ENCODE measurements at places on chromosomes 6 and 20.

DNA sequence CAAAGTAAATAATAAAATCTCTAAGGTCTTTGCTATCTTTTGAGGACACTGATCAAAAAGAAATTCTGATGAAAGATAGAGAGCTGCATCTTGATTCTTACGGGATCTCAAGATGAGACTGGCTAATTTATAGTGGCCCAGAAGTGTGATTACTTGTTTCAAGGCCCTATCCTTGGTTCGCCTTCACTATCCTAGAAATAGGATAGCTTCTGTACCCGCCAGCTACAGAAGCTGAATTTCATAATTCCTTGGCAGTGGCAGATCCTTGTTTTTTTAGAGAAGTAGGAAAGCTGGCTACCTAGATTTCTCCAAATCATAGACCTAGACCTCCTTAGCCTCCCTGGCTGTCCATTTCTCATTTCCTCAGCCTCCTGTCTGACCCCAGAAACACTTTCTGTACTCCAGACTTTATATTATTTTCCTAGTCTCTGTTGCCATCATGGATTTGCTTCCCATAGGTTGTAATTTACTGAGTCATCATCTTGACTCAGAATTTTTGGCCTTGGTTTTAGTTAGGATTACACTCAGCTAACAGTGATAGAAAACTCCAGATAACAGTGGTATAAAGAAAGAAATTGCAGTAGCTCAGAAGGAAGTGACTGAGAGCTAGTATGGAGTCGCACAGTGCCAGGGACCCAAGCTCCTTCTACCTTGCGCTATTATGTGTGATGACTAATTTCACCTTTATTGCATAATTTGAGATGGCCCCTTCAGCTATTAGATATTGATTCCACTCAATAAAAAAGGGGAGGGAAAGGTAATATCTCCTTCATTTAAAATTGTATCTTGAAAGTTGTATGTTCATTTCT lies 27.7 kb downstream of the PHF3 start:
- peak; percentile 8 for DNase-seq

DNA sequence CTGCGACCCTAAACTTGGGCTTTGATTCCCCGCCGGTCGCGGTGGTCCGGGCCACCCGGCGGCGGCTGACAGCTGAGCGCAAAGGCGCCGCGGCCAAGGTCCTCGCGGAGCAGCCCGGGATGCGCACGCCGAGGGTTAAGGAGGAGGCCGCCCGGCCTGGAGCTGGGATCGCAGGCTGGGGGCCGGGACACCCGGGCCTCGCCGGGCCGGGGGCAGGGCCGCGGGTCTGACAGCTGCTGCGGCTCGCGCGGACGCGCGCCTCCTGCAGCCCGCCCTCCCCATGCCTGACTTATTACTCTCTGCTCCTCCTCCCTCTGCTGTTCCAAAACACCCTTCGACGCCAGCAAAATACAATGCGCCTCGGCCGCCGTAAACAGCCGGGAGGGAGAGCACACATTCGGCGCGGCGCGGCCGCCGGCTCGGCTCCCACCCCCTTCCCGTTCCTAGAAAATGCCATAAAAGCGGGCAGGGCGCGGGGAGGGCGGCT lies 746 bp downstream of the BACH2 start:
- DNase-seq, result no peak

GRCh38 chr6:139580592-139581484 lies 206.4 kb upstream of the CITED2 start:
- DNase-seq, result no peak

GRCh38 chr6:39930540-39930939 lies 3.7 kb downstream of the MOCS1 start:
- DNase-seq, result no peak

- DNase-seq, result no peak
Observed at GRCh38 chr6:74467533-74468215, 738.2 kb downstream of the COL12A1 start.

GRCh38 chr6:75317503-75318206 lies 33.1 kb upstream of the TMEM30A start:
- DNase-seq, result peak; percentile 43

- DNase-seq, result no peak
Observed at GRCh38 chr6:141117874-141118273, 1014.9 kb upstream of the GJE1 start.

- DNase-seq, result peak; percentile 49
Observed at GRCh38 chr20:25574411-25574810, 10.9 kb downstream of the NINL start.

GRCh38 chr6:67986694-67987232 lies 648.3 kb upstream of the ADGRB3 start:
- no peak for DNase-seq

DNA sequence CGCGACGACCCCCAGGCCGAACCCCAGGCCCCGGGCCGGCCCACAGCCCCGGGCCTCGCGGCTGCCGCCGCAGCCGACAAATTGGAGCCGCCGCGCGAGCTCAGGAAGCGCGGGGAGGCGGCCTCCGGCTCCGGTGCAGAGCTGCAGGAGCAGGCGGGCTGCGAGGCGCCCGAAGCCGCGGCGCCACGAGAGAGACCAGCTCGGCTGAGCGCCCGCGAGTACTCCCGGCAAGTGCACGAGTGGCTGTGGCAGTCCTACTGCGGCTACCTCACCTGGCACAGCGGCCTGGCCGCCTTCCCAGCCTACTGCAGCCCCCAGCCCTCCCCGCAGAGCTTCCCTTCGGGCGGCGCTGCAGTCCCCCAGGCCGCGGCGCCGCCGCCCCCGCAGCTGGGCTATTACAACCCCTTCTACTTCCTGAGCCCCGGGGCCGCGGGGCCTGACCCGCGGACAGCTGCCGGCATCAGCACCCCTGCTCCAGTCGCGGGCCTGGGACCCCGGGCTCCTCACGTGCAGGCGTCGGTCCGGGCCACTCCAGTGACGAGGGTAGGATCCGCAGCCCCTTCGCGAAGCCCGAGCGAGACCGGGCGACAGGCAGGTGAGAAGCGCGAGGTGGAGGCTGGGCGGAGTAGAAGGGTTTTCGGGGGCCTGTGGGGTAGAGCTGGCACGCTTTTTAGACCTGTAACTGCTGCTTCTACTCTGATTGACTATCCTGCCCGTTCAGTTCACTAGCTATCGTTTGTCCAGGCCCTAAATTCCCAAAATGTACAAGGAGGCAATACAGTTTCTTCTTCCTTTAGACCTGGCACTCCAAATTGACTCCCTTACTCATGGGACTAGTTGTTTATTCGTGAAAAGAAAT lies 654 bp downstream of the FAM8A1 start:
- no peak for DNase-seq

- DNase-seq, result no peak
Observed at GRCh38 chr6:121434037-121434770, 1.2 kb upstream of the GJA1 start.

GRCh38 chr6:122461885-122462284 lies 9.7 kb downstream of the SERINC1 start:
- no peak for DNase-seq

DNA sequence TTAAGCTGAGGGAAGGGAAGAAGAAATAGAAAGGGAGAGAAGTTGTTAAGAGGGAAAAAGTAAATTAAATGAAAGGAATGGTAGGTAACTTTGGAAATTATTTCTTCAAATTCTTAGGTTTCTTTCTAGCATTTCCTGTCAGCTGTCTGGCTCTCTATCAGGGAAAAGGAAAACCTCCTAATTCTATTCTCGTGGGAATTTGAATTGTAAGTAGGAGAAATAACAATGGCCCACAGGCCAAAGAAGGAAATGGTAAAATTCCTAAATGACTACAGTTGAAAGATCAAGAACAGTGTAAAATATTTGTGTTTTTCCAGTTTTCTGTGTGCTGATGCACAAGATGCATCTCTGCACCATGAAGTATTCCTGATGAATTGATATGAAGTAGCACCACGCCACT lies 173.0 kb downstream of the IBTK start:
- DNase-seq, result no peak

- DNase-seq, result no peak
Observed at GRCh38 chr20:62926229-62927127, at the start of gene DIDO1. TSS of gene DIDO1 (minus strand) at chr20:62926505.

GRCh38 chr6:22149096-22149495 lies 147.7 kb downstream of the PRL start:
- no peak for DNase-seq

DNA sequence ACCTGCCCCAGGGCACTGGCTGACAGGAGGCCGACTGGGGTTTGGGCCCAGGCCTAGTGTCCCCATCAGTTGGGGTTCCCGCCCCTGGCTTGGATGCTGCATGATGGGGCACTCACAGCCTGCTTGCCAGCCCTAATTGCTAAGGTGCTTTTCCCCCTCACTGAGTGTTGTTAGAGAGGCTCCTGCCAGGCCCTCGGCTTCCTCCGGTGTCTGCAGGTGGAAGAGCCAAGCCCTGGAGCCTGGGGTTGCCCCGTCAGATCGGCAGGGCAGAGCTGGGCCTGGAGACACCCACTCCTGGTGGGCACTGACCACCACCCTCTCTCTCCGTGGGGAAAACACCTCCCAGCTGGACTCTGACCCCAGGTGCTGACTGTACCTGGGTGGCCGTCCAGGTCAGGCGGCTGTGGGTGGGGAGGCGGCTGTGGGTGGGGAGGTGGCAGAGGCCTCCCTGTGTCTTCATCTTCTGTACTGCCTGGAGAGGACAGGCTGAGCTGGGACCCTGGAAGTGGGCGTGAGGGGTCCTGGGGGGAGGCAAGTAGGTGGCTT lies 6.0 kb upstream of the CABLES2 start:
- no peak for DNase-seq

- DNase-seq, result no peak
Observed at GRCh38 chr6:132218059-132218696, 183.1 kb downstream of the MOXD1 start.

- no peak for DNase-seq
Observed at GRCh38 chr6:125957391-125957693, 772 bp downstream of the HINT3 start.

DNA sequence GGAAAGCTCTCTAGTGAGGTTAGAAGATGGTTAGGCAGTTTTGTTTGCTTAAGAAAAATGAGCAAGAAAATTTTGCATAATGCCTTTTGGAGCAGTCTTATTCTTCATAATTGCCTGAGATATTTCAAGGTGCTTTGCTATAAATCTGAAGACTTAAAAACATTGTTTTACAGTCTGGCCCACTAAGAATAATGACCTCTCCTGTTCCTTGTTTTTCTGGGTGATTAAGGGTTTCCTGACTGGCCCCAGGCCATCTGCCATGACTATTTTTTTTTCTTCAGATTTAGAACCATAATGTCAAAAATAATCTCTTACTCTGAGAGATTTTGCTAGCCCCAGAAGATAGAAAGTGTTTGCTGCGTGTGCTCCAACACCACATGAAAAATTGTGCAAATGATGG lies 72.3 kb upstream of the CENPW start:
- no peak for DNase-seq

GRCh38 chr20:21262812-21263211 lies 40.3 kb upstream of the XRN2 start:
- no peak for DNase-seq

GRCh38 chr6:6368040-6368683 lies 47.7 kb upstream of the F13A1 start:
- DNase-seq, result no peak

- DNase-seq, result no peak
Observed at GRCh38 chr20:62536871-62537401, 61.1 kb upstream of the GATA5 start.

DNA sequence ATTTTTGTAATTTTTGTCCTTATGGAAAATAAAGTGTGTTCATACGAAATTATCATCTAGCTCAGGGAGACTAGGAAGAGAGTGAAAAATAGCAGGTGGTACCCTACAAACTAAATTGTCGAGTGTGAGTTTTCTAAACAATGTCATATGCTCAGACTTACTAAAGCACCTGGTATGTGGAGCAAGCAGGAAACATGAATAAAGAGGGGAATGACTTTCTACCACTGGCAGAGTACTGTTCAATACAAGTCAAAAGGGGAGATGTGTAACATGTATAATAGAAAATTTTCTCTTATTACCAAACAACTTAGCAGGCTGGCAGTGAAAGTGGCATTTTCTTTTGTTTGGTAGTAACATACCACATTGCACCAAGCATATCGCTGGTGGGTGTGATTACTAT lies 36.1 kb downstream of the CTNNBL1 start:
- no peak for DNase-seq

DNA sequence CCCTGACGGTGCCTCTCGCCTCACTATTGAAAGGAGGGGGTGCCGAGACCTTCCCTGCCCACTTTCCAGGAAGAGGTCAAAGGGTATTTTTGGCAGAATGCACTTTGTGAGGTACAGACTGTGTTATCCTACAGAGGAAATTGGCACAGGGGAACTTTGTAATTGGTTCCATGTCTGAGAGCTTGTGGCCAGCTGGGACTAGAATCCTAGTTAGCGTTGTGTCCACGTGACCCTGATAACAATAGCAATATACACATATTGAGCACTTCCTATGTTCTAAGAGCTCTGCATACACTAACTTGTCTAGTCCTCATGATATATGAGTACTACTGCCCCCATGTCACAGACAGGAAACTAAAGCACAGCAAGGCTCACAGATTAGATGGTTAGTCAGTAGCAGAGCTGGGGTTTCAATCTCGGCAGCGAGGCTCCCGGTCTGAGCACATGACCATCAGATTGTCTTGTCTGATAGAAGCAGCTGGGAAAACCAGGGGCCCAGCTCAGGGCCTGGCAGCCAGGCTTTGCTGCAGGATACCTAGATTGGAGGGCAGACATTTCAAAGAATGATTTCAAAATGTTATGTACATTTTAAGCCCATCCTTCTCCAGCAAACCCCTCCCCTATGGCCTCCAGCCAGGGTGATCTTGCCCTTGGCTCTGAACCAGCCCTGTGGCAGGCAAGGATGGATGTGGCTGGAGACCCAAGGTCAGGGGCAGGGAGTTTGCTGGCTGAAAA lies 1.4 kb downstream of the MAPK13 start:
- DNase-seq, result no peak

DNA sequence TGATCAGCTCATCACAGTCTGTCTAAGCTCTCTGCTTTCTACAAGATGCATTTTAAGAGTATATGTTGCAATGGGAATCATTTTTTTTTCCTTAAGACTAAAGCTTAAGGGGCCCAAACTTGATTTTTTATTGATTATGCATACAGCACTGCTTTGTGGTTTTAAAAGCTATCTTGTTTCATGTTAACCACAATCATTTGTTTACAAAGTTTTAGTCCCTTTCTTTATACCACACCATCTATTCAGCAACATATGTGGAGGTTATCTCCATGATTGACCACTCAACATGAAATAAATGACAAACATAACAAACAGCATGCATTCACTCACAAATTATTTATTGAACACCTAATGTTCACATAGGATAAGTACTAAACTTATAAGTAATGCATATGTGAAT lies 119.1 kb downstream of the FHL5 start:
- no peak for DNase-seq

DNA sequence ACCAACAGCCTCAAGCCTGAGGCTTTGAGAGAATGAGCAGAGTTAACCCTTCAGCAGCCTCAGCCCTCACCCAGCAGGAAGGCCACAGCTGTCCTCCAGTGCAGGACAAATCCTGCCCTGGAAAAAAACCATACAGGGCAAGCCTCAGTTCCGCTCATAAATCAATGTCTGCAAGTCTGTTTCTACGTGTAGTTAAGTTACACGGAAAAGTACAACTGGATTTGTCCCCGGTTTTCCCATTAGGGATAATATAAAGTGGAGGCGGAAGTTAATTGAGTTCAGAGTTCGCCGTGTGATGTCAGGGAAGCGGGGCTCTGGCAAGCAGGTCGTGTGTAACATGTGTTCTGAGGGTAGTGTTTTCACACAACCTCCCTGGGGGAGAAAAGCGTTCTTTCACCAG lies 44.2 kb upstream of the EYA2 start:
- DNase-seq, result no peak

- DNase-seq, result no peak
Observed at GRCh38 chr6:126102358-126102757, 116.0 kb downstream of the TRMT11 start.

GRCh38 chr6:139062932-139063646 lies 34.5 kb downstream of the ABRACL start:
- no peak for DNase-seq

- DNase-seq, result no peak
Observed at GRCh38 chr6:123901436-123901835, 97.8 kb downstream of the NKAIN2 start.

- DNase-seq, result no peak
Observed at GRCh38 chr6:7589221-7589620, 777 bp upstream of the SNRNP48 start.
